ENCODE measurements at places on chromosomes 6 and 20. TPM values are rescaled to one million over a fixed set of nuclear protein-coding genes. Genes with fewer than 3 reads are reported as not detected.

- DNase-seq = no peak
Observed at GRCh38 chr6:29958921-29959320, 16.6 kb downstream of the HLA-A start.

DNA sequence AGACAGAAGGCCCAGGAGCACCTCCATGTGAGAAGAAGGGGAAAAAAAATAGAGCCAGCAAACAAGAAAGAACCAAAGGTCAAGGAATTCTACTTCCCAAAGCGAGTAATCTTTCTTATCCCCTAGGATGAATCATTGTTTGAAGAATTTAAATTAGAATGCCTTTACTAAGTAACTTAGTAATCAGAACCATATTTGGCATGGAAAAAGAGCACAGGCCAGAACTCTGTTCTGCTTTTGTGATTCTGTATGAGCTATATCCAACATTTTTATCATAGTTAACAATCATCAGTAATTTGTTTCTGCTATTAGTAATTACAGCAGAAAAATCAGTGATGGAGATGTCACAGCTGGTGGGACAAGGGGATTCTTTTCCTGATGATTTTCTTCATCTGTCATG, 228.8 kb upstream of the FAM83B start:
- no peak for DNase-seq

DNA sequence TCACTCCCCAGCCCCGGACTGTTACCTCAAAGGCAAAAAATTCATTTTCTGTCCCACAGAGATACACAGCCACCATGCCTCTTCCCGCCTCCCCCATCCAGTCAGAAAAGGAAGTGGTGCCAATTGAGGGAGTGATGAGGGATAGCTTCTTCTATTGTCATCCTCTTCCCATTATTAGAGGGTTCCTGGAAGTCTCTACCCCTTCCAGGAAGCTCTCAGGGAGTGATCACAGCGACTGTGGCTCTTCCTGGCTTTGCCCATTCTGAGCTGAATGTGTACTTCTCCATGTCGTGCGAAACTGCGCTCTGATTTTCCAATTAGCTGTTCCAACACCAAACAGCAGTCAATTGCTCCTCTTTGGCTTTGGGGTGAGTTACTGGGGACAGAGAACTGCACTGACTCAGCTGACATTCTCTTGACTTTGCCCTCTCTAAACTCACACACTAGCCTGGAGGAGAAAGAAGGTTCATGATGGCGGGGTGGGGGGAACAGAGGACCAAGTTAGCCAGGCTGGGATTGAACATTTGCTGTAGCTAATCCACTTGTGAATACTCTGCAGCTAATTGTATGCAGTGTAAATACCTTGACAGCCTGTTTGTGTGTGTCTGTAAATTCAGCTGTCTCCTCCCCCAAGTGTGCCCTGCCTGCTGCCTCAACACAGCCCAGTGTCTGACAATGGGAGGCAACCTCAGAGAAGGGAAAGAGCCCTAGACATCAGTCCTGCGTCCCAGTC, 2.4 kb upstream of the MDGA1 start:
- DNase-seq = no peak

DNA sequence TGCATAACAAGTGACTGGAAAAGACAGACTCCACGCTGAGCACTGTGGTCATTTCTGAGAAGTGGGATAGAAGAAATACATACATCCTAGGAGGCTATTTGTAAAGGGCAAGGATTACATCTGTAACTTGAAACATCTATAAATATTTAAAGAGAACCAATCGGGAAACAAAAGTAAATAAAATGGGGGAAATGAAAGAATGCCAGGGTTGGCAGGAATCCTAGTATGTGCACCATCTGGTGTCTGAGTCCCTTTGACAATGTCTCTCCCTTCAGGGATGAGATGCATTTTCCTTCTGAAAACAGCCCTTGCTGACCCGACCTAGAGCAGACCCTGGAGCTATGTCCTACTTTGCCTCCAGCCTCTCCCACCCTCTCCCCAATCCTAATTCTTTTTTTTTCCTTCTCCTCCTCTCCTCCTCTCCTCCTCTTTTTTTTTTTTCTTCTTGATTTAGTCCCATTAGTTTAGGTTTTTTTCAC, 53.2 kb downstream of the VSTM2L start:
- DNase-seq = no peak

DNA sequence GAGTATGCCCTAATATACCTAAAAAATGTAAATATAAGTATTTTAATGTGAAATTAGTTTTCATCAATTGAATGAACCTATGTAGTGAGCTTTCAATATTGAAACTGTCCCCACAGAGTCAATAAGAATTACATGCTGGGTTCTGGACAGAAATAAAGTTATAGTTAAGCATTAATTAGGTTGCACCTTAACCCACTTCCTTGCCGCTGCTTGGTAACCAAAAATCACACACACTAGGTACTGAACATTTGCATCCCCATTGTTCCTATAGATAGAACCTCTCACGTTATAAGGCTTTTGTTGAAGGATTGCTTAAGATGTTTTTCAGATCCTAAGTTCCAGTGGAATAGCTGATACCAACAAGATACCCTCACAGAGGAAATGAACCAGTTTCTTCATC, 237.1 kb upstream of the OPRM1 start:
- no peak for DNase-seq

- DNase-seq = no peak
Observed at GRCh38 chr20:62349556-62350097, 17.5 kb downstream of the LAMA5 start.

DNA sequence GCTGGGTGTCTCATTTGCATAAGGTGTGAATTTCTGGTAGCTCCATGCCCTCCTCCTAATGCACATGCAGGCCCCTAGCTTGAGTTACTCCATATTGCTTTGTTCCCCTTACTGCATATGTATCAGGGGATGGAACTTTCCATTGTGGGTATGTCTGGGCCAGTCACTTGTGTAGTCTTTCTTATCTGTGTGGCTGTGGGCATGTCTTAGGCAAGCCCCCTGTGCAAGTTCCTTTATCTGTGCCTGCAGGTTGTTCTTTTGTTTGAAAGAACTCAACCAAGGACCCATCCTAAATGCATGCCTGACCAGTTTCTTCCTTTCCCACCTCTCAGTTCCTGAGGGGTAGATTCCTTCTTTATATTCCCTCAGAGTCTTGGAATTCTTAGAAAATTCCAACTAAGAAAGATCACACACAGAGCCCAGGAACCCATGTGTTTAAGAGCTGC, 23.6 kb downstream of the MBOAT1 start:
- no peak for DNase-seq

DNA sequence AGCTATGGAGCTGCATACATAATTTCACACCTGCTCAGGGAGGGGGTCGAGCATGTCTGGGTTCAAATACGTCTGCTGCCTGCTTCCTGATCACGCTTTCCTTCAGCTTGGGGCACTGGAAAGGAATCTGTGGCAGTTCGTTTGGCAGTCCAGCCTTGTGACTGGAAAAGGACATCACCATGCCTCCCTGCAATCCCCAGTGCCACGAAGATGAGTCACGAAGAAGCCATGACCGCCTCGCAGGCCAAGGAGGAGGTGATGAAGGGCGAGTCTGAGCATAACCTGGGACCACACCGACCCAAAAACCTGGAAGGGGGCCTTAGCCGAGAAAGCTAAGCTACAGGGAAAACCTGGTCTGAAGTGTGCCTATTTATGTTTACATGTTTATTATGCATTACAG, 13.1 kb downstream of the JAG1 start:
- DNase-seq = peak; percentile 66

DNA sequence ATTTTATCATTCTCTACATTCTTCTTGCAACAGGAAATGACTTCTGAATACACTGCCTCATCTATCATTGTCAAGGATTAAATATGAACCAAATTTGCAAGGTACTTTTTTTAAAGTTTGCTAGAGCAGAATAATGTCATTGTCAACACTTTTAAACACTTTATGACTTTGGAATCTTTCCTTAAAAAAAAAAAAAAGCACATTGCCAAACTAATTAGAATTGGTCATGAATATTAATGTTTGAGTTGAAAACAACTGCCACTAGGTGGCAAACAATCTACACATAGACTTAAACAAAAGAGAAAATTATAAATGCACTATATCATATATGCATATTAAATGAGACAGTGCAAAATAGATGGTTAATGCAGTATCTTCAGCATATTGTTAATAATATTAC, 32.5 kb upstream of the TMEM244 start:
- DNase-seq = peak; percentile 15

GRCh38 chr6:151054306-151054705, 185.5 kb upstream of the AKAP12 start:
- DNase-seq = no peak

GRCh38 chr6:130575971-130576370, 210.2 kb downstream of the TMEM200A start:
- no peak for DNase-seq

GRCh38 chr20:44319839-44320422, 8.9 kb upstream of the FITM2 start:
- no peak for DNase-seq

Gene HMGCLL1
- total RNA-seq = not detected

Gene SLC4A11
- total RNA-seq = 10.0 TPM

Gene FAM217B
- total RNA-seq = 13.7 TPM

Measured in mammary epithelial cell (primary cell).